Activated CD4-positive, alpha-beta T cell treated with anti-CD3 and anti-CD28 coated beads, Interleukin-2, Interleukin-6, amounts not matched to agents 100 ng/mL and 50 ng/mL, durations not matched to agents 16 hours and 8 hours (primary cell): ENCODE measurements at places on chromosomes 3 and 15.

DNA sequence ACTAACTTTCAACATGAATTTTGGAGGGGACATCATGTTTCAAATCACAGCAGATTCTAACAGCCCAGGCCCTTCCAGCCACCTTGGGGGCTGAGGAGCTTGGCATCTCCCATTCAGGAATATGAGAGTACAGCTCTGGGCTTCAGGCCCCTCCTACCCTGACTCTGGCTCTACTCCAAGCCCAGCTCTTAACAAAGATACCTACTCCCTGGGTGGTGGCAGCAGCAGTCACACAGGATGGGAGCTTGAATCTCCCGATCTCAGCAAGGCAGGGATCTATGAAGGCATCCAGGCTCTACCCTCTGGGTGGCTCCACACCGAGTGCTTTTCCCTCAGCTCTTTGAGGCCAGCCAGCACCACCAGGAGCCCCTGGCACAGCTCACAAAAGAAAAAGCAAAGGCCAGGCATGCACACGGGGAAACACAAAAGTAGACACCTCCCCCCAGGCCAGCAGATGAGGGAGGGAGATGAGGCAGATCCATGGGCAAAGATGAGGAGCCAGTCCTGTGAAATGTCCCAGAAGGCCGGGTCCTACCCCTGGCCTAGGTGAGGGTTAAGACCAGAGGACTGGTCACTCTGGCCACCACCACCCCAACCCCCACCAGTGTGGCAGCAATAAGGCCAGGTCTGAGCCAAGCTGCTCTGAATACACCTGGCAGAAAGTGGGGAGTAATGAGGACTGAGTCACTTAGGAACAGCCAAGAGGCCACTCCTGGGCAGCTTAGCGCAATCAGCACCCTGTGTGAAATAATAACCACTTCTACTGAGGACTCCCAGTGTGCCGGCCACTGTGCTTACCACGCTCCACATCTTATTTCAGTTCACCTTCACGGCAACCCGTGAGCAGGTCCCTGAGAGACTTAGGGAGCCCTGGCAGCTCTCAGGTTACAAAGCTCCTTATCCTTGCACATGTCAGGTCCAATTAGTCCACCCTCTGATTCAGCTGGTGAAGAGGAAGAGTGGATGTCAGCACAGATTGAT, 24.3 kb downstream of the PLA2G4F start:
- DNase-seq: no peak

GRCh38 chr3:150784747-150785125, 21.8 kb upstream of the SIAH2 start:
- no peak for DNase-seq

DNA sequence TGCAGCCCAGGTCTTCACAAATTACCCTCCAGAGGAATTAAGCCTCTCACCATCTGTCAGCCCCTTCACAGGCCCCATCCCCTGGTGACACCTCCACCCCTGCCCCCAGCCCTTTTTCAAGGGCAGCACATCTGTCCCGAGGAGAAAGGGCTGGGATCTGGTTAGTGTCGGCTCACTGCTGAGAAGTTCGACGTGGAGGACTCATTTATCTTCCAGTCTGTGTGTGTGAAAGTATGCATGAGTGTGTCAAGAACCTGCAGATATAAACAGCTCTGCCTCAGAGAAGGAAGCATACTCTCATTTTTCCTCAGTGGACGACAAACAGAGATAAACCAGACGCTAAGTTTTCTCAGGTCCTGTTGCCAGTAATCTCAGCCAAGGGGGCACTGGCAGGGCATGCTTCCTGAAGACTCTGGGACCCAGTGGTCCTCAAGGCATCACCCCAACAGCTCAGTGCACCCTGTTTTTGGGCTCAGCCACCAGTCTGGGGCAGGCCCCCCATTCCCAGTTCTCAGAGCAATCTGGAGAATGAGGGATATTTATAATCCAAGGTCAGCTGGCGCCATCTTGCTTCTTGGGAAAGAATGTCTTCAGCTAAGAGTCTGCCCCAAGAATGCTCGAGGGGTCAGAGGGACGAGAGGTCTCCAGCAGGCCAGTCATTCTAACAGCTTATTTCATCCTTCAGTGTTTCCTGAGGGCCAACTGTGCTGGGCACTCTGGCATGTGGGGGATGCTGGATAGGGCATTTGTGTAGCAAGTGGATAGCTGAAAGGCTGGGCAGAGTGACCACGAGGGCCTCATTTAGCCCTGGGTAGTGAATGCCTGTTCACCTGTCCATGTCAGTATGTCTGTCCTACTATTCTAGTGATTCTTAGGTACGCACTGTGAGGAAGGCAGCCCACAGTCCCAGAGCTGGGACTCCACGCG, 73.6 kb downstream of the ADCY5 start:
- no peak for DNase-seq

DNA sequence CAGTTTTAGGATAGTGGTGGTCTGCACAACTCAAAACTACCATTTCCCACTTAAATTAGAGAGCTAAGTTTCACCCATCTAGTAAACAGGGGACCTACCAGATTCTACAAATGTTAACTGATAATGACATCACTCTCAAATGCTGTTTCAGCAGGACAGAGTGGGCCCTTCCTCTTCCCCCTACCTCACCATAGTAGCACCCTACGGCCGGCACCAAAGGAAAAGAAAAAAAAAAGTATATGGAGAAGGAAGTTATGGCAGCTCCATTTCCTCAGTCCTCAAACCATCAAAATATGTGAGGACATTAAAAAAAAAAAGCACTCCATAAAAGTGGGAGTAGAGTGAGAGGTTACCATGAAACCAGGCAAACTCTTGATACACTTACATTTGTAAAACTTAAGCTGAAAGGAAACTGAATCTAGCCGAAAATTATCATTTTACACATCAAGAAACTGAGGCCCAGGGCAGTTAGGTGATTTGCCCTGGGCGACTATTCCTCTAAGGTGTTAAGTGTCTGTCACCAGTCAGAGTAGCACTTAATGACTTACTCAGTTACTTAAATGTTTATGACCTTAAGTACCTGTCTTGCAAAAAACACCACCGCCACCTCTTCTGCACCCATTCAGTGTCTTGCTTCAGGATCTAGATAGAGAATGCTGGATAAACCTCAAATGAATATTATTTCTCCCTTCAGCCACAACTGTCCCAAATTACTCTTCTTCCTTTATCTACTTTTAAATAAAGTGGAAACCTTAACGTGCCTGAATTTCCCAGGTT, 2.7 kb downstream of the MSL2 start:
- DNase-seq: peak; percentile 29

DNA sequence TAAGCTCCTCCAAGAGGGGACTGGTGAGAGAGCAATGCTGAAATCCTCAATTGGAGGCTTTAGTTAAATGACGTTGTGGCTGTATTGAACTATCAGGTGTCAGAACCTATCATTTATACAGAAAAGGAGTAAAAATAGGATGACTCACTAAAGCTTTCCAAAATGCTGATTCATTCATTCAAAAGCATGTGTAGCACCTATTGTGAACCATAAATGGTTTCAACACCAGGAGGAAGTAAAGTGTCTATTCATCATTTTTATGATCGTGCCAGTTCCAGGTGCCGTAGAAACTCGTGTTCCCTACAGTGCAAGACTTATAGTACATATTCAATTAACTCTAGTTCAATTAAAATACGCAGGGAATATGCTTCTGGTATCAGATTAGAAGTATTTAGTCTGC, 66.5 kb upstream of the ARRDC4 start:
- no peak for DNase-seq

GRCh38 chr15:41957021-41957897, 15.1 kb downstream of the EHD4 start:
- peak; percentile 80 for DNase-seq

- DNase-seq: peak; percentile 84
Measured at GRCh38 chr15:20356444-20356910, 185.1 kb downstream of the GOLGA6L6 start.

GRCh38 chr3:121399820-121400219, 146.0 kb downstream of the POLQ start:
- DNase-seq: no peak

DNA sequence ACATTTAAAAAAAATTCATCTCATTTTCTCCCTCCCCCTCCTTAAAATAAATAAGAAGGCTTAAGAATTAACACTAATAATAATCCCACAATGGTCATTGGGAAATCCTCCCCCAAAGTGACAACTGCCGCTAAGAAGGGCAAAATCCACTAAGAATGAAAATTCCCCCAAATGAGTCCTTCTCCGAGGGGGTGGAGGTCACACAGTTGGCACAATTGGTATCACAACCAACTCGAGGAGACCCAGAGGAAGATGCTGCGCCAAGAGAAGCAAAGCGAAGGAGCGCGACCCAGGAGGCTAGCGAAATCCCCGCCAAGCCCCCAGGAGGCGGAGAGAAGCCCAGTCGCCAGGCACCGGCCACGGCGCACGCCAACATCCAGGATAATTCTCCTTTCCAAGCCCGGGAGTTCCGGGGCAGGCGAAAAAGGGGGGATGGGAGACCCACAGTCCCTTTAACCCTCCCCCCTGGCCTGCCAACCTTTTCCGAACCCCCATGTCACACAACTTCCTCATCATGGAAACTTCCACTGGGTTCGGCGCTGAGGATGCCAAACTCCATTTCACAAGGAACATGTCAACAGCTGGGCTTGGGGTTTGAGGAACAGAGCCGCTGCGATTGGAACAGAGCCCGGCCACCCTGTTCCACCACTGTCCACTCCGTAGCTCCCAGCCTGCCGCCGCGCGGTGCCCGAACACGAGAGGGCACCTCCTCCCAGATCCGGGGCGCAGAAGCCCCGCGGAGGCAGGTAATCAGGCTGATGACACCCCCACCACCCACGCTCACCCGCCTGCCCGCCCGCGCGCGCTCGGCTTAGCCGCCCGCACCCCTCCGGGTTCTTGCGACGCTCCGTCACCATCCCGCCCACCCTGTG, 668 bp downstream of the THRB start:
- DNase-seq: no peak

- DNase-seq: no peak
Measured at GRCh38 chr3:142215106-142215505, 10.3 kb downstream of the GK5 start.

DNA sequence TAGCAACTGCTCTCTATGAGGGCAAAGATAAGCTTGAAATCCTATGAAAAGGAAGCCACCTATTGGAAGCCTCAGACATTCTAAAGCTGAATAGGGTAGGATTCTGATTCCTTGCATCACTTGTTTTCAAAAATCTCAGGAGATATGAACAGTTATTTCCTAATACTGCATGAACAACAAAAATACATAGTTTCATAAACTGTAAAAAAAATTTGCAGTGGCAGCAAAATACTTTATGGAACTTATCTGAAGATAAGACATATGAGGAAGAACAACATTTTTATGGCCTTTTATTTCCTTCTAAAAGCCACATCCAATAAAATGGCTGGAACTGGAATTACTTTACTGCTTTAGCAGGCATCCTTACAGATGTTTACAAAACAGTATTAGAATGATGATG, 29.9 kb downstream of the AP3S2 start:
- no peak for DNase-seq

DNA sequence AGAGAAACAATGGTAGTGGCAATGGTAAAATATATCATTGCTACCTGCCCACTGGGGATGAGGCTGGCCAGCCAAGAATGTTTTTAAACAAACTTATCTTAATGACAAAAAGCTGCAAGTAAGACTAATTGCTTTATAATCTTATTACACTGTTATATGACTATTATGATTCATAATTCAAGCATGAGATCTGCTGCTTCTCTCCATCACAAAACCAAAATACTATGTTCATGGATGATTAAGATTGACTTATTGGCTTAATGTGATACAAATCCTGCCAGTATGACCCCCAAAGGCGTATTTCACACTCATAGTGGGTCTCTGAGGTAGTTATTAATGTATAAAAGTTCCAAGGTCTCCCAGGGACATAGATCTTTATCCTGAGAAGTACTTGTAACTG, 52.6 kb downstream of the FBN1 start:
- DNase-seq: no peak

DNA sequence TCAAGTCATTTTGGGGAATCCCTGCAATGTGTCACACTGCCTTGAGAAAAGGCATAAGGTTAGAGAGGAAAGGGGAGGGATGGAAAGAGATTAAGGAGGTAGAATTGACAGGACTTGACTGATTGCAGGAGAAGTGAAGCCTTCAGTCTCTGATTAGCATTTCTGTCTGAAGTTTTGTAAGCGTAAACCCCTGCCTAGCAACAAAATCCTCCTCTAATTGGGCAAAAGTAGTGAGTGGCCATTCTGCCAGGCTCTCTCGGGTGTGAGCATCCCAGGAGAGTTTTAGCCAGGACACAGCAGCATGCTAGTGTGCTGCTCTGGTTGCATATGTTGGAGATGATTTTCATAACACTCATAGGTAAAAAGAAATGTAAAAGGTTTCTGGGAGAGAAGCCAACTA, 117.0 kb upstream of the MRPL3 start:
- DNase-seq: no peak

DNA sequence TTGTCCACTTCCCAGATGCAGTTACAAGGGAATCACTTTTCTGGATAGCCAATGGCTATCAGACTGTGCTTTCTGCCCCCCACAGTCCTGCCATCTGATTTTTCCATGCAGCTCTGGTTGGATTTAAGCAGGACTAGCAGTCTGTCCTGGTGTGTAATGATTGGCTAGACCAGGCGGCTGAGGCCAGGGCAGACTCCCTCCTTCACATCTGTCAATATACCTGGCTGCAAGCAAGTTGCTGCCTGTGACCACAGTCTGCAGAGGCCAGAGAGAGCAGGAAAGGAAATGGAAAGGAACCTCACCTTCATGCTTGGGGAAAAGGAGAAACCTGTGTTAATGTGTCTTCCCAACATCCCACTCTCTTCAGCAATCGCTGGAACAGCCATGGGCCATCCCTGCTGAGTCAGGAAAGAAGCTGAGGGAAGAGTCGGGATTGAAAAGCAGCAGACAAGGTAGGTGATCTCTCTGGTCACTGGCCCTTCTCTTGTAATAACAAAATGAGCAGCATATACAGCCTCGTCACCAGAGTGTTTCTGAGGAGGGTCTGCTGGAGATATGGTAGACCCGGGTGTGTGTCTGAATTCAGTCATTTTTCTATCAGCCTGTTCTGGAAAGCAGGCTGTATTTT, 126.7 kb upstream of the PHLDB2 start:
- no peak for DNase-seq

DNA sequence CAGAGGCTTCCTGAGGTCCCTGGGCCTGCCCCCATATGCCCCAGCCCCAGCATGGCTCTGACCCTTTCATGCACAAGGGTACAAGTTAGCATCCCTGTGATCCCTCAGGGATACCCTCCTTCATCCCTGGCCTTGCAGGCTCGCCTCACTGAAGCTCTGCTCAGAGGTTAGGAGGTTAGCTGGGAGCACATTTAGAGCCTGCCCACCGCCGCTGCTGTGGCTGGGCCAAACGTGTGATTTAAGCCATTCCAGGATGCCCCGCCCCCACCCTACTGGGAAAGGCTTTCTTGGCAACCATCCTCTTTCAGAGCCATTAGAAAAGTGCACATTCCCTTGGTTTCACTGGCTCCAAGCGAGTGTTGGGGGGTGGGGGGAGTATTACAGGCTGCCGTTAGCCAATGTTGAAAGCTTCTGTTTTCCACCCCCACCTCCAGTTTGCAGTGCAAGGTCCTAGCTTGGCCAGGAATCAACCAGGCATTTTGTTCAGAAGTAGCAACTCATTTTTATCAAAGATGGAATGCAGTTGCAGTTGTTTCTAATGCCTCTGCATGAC, 6.3 kb upstream of the HES1 start:
- DNase-seq: no peak

GRCh38 chr3:163543662-163544061, 1534.6 kb downstream of the SI start:
- no peak for DNase-seq

- no peak for DNase-seq
Measured at GRCh38 chr15:34107315-34107714, 5.4 kb downstream of the PGBD4 start.
